ENCODE measurements at places on chromosomes 6 and 20.

DNA sequence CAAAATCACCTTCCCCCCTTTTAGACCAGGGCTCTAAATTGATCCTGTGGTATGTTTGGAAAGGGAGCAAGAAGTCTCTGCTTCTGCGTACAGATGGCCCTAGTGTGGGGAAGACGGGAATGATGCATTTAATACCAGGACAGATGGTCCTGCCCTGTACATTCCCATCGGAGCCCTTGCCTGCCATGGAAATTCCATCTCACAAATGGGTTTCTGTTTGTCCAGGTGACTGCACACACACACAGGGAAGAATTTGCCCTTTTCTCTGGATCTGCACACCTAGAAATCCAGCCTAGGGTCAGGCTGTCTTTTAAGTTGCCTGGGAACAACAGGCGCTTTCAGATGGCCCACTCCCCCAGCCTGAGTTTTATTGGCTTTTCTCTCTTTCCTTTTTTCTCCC, 1.3 kb downstream of the MAS1 start:
- DNase-seq = no peak

DNA sequence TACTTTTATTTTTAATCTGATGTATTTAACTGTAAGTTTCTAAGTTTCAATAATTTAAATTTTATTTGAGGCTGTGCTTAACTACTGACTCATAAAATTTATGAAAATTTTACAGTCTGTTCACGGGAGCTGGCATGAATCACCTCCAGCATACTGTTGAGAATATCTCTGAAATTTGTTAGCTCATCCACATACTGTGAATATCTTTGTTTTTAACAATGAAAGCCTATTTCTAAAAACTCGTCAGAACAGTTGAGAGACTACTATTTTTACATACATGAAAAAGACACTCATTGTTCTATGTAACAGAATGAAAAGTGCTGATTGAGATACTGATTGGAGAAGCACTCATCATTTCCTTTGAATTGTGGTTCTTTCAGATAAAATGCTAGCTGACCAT, 749.3 kb downstream of the TENT5A start:
- no peak for DNase-seq

DNA sequence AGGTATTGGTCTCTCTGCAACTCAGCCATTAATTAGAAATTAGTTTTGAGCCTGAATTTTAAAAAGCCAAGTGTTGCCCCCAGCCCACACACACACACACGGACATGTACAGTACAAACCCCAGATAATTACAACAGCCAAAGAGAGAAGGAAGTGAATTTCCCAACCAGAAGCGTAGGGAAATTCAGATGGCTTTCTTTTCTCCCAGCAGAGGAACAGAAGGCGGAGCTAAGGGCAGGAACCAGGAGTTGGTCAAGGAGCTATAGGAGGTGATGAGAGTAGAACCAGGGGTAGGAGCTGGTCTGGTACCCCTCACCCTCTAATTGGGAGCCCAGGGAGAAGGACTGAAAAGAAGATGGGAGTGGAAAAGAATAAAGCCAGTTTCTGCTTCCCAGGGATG, 3.9 kb upstream of the ZBTB9 start:
- DNase-seq = no peak

- DNase-seq = peak; percentile 22
These were observed 4.6 kb upstream of the GUCA1B start for GRCh38 chr6:42199106-42199981.

DNA sequence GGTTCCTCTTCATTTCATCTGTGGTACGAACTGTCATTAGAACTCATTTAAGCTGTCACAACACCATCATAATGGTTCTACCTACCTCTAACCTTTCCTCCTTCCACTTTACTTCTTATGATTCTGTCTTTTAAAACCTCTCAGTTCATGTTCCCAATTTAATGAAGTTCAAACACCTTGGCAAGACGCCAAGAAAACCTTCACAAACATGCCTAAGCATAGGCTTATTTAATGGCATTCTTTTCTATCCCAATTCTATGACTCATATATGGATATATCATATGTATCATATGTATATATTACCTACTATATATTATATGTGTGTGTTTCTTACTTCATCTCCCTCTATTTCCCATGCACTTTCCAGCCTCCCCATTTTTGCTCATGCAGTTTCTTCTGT, 283.4 kb upstream of the TBX18 start:
- no peak for DNase-seq

DNA sequence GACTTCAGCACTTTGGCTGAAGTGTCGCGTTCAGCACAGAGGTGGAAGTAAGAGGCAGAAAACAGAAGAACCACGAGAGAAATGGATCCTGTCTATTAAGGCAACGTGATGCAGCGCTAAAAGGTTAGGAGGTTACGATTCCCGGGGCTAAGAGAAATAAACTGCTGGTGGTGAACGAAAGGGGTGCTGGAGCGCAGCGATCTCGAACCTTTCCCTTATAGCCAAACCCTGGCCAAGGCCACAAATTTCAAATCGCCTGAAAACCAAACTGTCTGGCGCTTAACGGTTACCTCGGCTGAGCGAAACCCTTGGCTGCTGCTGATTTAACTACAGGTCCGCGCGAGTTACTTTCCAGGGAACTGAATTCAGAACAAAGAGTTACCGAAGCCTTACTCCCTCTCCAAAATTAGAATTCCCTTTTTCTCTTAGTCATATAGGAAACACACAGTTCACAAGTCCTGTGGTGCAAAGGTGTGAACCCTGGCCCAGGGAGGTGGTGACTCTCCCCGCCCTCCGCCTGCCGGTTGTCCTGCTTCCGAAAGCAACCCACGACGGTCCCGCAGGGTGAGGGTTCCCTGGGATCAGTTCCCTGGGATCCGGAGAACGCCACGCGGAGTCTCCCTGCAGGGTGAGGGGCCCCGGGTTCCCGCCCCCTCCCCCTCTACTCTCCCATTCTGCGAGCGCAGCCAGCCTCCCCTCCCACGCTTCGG, 1.3 kb upstream of the SLC35D3 start:
- no peak for DNase-seq

DNA sequence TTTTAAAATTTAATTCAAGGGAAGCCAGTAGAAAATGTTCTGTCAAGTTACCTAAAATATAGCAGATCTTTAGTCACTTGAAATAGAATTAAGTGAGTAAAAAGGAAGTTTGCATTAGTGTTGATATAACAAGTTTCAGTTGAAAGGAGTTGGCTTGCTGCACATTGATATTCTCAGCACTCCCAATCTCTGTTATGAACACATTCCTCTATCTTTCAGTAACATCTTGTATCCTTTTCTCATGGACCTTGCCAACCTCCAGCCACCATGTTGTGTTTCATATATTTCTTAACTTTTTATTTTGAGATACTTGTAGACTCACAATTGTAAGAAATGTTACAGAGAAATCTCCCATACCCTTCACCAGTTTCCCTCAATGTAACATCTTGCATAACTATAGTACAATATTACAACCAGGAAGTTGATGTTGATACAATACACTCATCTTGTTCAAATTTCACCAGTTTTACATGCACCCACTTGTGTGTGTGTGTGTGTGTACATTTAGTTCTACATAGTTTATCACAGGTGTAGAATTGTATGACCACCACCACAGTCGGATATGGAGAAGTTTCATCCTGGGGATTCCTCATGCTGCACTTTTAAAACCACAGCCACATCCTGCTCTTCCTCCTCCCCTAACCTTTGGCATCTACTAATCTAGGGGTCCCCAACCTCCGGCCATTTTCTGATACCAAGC, 20.2 kb upstream of the PAQR8 start:
- no peak for DNase-seq

- no peak for DNase-seq
These were observed 122.0 kb downstream of the GFRAL start for GRCh38 chr6:55449225-55449624.

DNA sequence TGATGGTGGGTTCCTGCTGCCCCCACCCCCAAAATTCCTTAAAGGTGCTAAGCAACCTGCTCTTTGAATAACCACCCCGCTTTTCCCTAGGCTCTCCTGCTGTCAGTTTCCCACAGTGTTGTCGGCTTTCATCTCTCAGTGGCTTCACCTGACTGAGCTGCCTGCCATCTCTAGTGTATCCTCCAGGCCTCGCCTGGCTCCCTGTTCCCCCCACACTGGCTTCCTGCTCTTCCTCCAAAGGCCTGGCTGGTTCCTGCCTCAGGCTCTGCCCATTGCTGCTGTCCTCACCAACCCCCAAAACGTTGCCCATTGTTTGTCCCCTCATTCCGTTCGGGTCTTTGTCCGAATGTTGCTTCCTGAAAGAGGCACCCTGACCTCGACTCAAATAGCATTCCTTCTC, 93.8 kb upstream of the POPDC3 start:
- DNase-seq = no peak

- DNase-seq = no peak
These were observed 661.8 kb upstream of the DEFB115 start for GRCh38 chr20:30595698-30596097.

- DNase-seq = no peak
These were observed 49.3 kb upstream of the SRPK1 start for GRCh38 chr6:35970181-35970580.

DNA sequence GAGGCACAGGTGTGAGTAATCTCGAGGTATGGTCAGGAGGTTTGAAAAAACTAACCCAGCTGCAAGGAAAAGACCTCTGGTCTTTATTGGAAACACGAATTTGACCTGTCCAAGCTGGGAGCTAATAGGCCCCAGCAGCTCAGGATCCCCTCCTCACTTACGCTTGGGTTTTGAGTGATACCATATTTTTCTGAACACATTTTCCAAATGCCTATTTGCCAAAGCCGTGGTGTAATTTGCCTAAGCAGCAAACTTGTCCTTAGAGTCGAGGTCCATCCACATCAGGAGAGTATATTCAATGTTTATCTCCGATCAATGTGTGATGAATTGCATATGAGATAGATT, 128.0 kb downstream of the BCAS1 start:
- DNase-seq = no peak

DNA sequence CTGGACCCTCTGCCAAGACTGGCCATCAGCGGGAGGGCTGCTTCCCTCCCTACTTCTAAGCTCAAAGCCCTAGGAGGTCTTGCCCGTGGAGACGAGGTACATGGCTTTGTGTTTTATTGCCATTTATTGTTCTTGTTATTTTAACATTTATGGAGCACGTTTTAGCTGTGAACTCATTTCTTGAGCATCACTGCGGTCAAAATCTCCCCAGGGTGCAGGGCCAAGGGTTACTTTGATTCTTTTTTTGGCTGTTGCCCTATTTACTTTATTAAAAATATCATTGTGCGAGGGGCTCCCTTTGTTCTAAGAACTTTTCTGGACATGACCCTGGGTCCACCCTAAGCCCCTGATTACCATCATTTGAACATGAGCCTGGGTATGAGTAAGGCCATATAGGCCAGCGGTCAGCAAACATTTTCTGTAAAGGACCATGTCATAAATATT, 51.6 kb downstream of the EYA2 start:
- no peak for DNase-seq

DNA sequence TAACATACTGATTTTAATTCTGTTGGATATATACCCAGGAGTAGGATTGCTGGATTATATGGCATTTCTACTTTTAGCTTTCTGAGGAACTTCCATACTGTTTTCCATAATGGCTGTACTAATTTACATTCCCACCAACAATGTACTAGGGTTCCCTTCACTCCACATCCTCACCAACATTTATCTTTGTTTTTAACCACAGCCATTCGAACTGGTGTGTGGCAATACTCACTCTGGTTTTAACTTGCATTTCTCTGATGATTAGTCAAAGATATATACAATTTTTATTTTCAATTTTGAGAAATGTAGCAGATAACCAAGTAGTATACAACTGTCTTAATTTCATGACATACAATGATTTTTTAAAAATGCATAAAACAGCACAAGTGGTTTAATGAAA, 30.3 kb upstream of the ADGRG6 start:
- DNase-seq = no peak

- peak; percentile 40 for DNase-seq
These were observed 40.2 kb upstream of the DDR1 start for GRCh38 chr6:30844118-30844535.

- DNase-seq = no peak
These were observed 116.8 kb upstream of the SUPT3H start for GRCh38 chr6:45494416-45495135.

GRCh38 chr6:111113336-111114086, 26.2 kb downstream of the SLC16A10 start:
- DNase-seq = no peak

DNA sequence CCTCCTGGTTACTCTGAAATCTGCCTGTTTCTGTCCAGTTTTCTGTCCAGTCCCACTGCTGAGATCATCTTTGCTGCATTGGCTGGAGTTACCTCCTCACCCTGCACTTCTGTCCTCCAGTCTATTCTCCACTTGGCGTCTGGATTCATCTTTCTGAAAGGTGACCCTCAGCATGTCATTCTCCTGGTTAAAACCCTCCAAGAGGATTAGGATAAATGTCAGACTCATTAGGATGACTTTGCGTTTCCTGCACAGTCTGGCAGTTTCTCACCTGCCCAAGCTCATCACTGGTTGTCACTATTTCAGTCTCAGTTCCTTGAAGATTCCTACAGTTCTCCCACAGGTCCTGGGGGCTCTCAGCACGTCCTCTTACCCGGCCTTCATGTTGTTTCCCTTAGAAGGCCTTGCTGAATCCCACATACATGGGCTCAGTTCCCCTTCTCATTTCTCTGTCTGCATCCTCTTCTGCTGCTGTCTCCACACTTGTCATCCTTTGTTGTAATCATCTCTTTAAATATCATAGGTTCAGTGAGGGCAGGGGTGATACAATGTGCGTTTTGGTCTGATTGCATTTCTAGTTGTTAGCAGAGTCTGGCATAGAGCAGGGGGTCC, 374.8 kb downstream of the QKI start:
- no peak for DNase-seq

GRCh38 chr20:35020108-35020928, 64.7 kb downstream of the MYH7B start:
- DNase-seq = no peak

- peak; percentile 51 for DNase-seq
These were observed 16.3 kb downstream of the LRRC1 start for GRCh38 chr6:53811082-53811481.

GRCh38 chr6:137493218-137494038, 766 bp downstream of the OLIG3 start:
- DNase-seq = no peak

DNA sequence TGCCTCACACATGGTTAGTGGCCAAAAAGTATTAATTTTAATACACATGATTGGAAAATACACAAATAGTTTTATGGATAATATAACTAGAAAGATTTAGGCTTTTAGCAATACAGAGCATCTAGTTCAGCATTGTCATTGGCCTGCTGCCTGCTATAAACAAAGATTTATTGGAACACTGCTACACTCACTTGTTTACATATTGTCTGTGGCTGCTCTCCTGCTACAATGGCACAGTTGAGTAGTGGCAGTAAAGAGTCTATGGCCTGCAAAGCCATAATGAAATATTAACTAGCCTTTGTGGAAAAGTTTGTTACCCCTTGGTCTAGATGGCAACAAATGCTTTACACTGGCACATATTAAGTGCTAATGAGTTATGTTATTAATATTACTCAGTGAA, 37.8 kb downstream of the ZNF451 start:
- DNase-seq = peak; percentile 20

Data from HepG2 (cell line).